ENCODE measurements at places on chromosomes 7 and 10.

- peak; percentile 63 for DNase-seq
Measured at GRCh38 chr10:122441961-122442360, 12.5 kb upstream of the ARMS2 start.

GRCh38 chr10:110546499-110547110 lies 20.9 kb upstream of the SMC3 start:
- DNase-seq = no peak

- DNase-seq = peak; percentile 37
Measured at GRCh38 chr7:105452085-105452484, 63.4 kb upstream of the SRPK2 start.

DNA sequence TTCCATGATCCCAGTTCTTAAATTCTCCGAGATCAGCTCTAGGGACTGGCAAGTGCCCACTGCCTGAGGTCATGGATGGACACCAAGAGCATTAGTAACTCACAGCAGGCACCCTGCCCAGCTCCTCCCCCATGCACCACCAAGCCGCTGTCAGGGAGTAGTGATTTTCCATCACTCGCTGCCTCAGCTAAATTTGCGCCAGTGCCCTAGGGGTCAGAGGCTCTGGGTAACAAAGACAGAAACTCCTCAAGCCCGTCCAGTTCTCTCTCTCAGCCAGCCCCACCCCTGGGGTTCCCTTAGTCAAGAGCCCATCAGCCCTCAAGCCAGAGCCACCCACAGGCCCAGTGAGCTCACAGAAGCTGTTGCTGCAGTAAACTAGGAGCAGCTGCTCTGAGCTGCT lies 30.0 kb downstream of the PAX2 start:
- no peak for DNase-seq

GRCh38 chr7:3358991-3359390 lies 57.9 kb downstream of the SDK1 start:
- DNase-seq = no peak

DNA sequence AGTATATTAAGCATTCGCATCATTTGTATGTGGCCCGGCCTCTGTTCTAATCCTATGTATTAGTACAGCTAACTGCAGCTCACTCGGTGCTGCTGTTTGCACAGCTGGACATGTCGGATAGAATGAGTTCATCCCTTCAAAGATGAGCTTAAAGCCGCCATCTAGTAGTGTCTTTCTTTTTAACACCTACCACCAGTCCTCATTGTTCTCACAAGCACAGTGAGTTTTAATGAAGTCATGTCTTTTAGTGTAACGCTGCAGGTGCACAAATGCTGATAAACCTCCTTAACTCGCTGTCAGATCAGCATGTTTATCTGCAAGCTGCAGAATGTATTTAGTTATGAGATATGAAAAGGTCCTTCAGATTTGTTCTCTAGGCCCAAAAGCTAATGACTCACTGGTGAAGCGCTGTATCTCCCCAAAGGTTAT lies 247.5 kb downstream of the MTERF1 start:
- no peak for DNase-seq

DNA sequence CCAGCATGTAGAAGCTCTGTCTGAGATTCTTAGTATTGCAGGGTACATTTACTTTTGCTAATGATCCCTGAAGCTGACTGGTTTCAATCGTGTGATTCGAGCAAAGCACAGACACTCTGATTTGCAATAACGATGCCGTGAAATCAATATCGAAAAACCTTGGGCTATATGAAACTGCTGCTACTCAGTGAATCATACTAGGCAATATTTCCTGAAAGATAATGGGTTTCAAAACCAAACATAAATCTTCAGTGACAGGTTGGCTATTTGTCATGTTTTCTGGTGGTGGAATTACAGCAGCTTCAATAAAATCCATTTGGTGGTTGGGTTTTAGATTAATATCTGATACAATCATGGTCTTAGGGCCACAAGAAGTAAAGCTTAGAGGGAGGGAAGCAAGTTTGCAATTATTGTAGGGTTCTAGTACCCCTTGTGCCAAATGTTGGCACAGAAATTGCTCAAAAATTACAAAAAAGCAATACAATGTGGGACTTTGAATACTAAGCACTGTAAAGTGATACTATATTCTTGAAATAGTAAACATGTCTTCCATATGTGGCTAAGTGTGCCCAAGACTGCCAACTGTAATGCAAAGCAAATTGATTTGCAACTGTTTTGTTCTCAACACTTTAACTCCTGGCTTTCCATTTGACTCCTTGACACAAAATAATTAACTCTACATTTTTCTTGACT lies 112.4 kb upstream of the JAZF1 start:
- DNase-seq = no peak
